NCI-H1417 treated with DMSO at 0.1 percent for 48 hours (cell line): ENCODE measurements at places on chromosomes 6 and 20.

GRCh38 chr6:87661016-87661415, 41.0 kb downstream of the AKIRIN2 start:
- no peak for DNase-seq

- no peak for DNase-seq
Observed at GRCh38 chr6:74087899-74088298, 391.9 kb downstream of the CD109 start.

- DNase-seq, result no peak
Observed at GRCh38 chr20:11047559-11047958, 373.8 kb upstream of the JAG1 start.

- no peak for DNase-seq
Observed at GRCh38 chr6:138991206-138991605, 3.2 kb upstream of the REPS1 start.

- no peak for DNase-seq
Observed at GRCh38 chr20:17531665-17532025, 466 bp upstream of the BFSP1 start.

- no peak for DNase-seq
Observed at GRCh38 chr6:143843677-143843999, 500 bp downstream of the LTV1 start.

- DNase-seq, result no peak
Observed at GRCh38 chr20:10940941-10941340, 267.1 kb upstream of the JAG1 start.
